ENCODE measurements at places on chromosomes 2 and 18. TPM values are rescaled to one million over a fixed set of nuclear protein-coding genes. Genes with fewer than 3 reads are reported as not detected.

The UPP2 gene
- not detected for total RNA-seq

DNA sequence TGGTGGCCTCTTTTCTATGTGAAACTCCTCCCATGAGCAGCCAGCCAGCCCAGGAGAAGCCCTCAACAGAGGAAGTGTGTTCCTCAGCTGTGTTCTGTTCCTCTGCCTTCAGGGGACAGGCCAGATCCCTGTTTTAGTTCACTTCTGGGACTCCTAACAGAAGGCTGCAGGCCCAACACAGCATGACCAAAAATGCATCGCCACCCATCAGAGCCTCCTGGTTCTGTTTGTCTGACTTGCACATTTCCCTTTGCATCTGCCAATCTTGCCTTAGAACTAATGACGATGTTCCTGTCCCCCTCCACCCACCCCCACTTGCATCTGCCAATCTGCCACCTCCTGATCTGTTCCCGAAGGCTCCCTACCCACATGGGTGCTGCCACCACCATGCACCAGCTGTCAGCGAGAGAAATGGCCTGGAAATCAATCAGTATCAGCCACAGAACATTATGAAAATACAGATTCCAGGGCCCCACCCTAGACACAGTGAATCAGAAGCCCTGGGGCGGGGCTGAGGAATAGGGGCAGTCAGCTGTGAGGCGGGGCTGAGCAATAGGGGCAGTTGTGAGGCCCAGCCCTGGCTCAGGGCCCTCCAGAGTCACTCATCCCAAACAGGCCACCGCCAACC, 51.0 kb downstream of the FAM168B start:
- DNase-seq, result peak; percentile 62

- peak; percentile 83 for DNase-seq
Measured at GRCh38 chr2:158457826-158458616, 1.3 kb downstream of the PKP4 start.

- peak; percentile 66 for DNase-seq
Measured at GRCh38 chr18:50644807-50645206, 84.9 kb downstream of the MAPK4 start.

DNA sequence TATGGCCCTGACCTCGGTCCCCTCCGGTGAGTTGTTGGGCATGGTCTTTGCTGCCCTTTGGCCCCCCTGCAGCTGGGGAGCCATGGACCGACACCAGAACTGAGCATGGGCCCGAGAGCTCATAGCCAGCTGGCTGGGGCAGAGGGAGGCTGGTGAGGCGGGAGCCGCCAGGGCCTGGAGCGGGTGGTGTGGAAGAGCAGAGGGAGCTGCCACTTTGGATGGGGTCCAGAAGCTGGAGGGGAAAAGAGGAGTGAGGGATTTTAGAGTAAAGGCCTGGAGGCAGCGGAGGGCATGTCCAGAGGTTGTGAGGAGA, 16.5 kb upstream of the CNNM3 start:
- peak; percentile 28 for DNase-seq

DNA sequence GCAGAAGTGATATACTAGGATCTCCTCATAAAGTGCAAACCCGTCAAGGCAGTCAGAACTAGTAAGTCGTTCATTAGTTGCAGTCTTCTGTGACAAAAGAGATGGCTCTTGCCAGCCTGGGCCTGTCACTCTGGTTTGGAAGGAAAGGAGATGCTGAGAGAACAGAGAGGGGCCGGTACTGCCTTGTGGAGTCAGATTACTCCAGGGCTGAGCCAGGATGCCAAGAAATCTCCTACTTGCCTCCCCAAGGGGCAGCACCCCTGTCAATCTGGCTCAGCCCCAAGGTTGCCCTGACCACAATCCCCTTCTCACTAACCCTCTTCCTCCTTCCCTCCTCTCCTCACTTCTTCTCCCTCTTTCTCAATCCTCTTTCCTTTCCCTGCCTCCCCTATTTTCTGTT, 62.9 kb upstream of the ASPRV1 start:
- peak; percentile 60 for DNase-seq

DNA sequence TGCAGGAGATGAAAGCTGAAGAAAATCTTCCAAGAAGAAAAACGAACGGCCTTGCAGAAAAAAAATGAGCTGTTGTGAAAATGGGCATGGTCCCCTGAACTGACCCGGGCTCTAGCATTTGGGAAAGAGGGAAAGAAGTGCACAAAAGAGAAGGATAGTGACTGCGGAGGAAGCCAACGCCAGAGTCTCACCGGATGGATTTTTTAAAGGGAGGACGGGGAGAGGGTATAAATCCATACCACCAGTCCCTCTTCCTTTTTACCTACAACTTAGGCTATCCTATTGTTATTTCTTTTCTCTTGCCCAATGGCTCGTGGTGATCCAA, 601 bp downstream of the WDR35 start:
- DNase-seq, result no peak

The NTSR2 gene
- not detected for total RNA-seq

DNA sequence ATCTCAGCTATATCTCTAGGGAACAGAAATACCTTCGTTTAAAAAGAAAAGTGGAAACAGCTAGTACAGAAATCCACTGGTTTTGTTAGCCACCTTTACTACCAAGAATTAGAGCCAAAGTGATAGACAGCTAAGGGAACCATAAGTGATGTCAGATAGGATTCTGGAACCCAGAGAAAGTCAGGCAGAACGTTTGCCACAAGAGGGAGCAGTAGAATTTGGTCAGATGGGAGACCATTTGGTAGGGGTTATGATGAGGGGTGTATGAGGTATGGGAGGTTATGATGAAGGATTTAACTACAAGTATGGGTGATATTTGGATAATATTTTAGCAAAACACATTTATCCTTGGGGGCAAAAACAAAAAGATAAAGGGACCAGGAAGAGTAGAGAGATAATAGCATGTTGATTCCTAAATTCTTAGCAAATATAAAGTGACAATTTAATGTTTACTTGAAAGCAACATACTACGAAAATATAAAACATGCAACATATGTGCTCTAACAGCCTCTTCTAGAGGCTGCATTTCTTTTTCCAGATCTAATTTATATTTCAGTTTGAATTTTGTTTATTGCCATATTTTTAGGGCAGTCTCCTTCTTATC, 3.3 kb downstream of the SLC8A1 start:
- peak; percentile 30 for DNase-seq

- DNase-seq, result no peak
Measured at GRCh38 chr2:125644257-125644656, 1011.7 kb upstream of the GYPC start.

- no peak for DNase-seq
Measured at GRCh38 chr2:98568161-98568956, 40.0 kb downstream of the COA5 start.

- no peak for DNase-seq
Measured at GRCh38 chr2:33560017-33560416, 39.1 kb downstream of the FAM98A start.

The ACADL gene
- not detected for total RNA-seq

The DNPEP gene
- 55.5 TPM for total RNA-seq

DNA sequence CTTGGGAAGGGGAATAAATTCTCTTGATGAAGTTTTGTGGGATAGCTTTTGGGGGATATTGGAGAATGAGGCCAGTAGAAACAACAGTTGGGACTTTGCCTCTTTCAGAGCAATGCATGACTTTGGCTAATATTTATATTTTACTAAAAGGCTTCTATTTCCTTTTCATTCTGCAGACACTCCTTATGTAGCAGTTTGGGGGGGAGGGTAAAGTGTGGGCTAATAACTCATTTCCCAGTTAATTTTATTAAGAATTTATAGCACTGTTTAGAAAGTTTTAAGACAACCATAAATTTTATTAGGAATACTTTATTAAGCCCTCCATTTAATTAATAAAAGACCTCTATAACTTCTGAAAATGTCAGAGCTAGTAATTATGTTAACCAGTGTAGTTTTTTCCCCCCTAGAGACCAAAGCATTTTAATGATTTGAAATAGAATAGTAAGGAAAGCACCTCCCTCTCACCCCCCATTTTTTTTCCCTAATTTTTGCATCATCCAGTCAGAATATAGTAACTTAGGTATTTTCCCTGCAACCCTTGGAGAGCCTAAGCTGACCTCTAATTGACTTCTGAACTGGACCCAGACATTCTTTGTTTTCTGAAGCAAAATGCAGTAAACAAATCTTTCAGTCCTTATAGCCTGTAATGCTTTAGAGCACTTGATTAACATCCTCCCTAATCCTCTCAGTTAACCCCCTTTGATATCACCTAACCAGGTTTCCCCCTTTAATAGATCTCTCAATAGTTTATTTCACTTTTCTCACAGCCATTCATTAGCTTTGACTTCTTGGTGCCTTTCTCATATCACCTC, 5.0 kb upstream of the MEIS1 start:
- no peak for DNase-seq

Data from H7 (cell line).